Ureter (tissue), 1 donor: ENCODE measurements at places on chromosomes 7 and 10. TPM values are rescaled to one million over a fixed set of nuclear protein-coding genes. Genes with fewer than 3 reads are reported as not detected.

The UPK3B gene
- 111 TPM for total RNA-seq

The SEMA3A gene
- 8.1 TPM for total RNA-seq

The SFMBT2 gene
- total RNA-seq, result 20.3 TPM

The FAM24B gene
- total RNA-seq, result 6.4 TPM

The TRIM74 gene
- 2.1 TPM for total RNA-seq

The FRAT1 gene
- 2.9 TPM for total RNA-seq

The HOXA6 gene
- total RNA-seq, result 8.5 TPM

The SERPINE1 gene
- 4.3 TPM for total RNA-seq

The NRCAM gene
- 3.6 TPM for total RNA-seq

The MRLN gene
- total RNA-seq, result not detected

The KIF20B gene
- total RNA-seq, result 7.4 TPM
